ENCODE measurements at places on chromosomes 12 and 14.

DNA sequence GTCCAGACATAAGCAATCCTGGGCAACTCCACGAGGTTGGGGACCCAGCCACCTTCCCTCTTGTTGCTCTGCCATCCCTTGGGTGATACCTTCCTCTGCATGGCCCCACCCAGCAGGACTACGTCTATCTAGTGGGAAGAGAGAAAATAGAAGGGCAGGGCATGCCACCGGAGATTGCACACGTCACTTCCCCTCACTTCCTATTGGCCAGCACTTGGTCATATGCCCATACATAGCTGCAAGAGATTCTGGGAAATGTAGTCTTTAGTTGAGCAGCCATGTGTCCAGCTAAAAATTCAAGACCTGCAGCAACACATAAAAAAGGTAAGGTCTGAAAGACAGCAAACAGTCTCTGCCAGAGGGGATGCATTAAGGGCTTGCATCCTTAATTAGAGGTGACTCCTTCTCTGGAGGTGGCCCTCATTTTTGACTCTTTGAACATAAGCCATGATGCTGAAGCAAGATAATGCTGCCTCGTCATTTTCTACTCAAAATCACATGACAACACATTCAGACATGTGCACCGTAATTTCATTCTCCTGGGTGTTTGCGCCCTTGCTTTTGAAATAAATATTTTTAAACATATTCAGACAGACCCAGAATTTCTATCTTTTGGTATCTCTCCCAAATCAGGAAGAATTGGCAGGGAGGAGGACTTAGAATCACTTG, 91.8 kb upstream of the PWP1 start:
- no peak for DNase-seq

DNA sequence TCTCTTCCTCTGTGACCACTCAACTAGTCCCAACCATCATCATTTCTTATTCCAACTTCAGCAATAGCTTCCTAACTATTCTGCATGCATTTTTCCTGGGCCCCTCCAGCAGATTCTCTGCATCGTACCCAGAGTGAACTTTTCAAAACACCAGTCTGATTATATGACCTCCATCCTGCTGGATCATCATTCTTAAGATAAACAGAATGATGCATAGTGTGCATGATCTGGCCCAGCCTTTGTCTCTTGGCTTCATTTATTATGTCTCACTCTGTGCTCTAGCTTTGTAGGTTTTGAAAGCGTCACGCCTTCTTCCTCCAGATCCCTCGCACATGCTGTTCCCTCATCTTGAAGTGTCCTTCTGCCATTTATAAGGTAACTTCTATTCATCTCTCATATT, 46.3 kb upstream of the SLC38A4 start:
- DNase-seq = no peak

- DNase-seq = peak; percentile 10
Observed at GRCh38 chr12:27031531-27031930, 9.2 kb downstream of the MED21 start.

DNA sequence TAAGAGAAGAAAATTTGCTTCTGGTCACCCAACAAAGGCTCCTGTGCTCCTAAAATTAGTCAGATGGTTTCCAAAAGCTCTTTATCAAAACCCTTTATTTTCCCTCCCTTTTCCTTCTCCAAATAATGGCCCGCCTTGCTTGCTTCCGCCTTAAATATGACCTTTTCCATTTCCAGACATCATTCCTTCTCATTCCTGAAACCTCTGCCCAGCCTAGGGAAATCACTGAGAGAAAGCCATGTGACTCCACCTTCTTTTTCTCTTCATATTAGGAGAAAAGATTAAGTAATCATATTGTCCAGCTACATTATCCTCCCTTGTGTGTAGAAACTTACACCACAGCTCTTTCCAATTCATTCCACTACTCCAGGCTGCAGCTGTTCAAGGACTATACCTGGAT, 75.7 kb upstream of the GPHB5 start:
- DNase-seq = no peak
